Fibroblast of skin of back (primary cell): ENCODE measurements at places on chromosomes 3 and 15.
A peak's percentile ranks its signal among the peaks of the same experiment; 100 is the strongest.

DNA sequence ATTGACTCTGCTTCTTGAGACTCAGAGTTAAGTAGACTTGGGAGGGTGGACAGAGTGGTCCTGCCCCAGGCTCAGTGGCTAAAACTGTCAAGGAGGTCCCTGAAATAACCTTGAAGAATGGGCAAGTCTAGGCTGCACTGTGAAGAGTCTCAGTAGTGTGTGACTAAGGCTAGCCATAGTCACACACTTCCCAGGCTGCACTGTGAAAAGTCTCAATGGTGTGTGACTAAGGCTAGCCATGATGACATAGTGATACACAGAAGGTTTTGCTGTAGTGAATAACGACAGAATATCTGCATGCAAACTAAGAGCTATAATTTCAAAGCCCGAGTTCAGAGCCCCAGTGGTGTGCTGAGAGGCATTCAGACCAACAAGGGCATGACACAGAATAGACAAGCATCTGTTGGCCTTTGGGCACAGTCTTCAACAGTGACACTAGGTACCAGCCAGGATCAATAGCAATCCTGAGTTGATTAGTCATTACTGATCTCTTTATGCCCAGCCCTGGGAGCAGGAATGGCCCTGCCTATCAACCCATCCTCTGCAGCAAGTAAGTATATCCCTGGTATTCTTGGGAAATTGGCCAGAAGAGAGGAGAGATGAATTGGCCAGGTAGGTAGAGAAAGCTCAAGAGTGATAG, 72.4 kb upstream of the BBX start:
- DNase-seq, result peak; percentile 18

DNA sequence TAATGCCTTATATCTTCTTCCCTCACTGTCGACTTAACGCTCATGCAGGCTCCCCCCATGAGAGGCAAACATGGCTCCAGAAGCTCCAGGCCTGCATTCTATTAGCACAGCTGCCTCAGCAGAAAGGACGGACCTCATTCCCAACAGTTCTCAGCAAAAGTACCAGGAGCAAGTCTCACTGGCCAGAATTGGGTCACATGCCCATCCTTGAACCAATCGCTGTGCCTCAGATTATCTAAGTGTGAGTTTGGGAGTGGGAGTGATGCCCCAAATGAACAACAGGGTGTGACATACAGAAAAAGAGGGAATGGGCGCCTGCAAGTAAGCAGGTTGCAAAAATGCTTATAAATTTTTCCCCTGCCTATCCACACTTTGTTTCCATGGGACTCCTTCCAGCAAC, 4.3 kb upstream of the RAD18 start:
- no peak for DNase-seq

GRCh38 chr15:79156704-79157375, 66.3 kb upstream of the RASGRF1 start:
- no peak for DNase-seq

GRCh38 chr15:69510556-69510955, 57.9 kb downstream of the RPLP1 start:
- DNase-seq, result no peak

GRCh38 chr15:40762919-40763800, 708 bp upstream of the GCHFR start:
- DNase-seq, result peak; percentile 78

DNA sequence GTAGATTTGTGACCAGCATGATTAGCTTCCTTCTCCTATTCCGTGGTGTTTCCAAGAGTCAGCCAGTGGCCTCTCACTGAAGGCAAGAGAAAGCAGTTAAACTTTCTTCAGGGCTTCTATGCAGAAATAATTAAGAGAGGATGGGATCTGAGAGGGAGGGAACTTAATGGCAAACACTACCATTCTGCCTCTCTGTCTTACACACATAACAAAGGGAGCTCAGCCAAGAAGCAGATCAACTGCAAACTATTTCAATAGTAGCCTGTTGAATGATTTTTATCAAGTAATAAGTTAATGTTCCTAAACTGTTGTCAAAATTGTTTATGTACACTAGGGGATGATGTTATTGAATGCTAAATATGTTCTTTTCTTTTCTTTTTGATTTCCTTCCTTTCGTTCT, 11.8 kb downstream of the OXSR1 start:
- DNase-seq, result no peak

- peak; percentile 43 for DNase-seq
Measured at GRCh38 chr15:48794697-48795134, 16.2 kb downstream of the CEP152 start.

DNA sequence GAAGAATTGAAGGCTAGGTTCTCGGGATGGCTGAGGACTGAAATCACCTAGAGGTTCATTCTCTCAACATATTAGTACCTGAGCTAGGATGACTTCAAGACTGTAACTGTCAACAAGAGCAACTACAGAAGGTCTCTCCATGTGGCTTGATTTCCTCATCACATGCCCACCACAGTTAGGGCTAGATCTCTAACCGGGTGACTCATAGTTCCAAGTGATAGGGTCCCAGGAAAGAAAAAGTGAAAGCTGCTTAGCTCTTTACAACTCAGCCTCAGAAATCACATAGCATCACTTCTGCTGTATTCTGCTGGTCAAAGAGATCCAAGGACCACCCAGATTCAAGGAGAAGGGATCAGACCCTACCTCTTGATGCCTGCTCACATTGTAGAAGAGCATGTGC, 165.4 kb upstream of the AGTR1 start:
- no peak for DNase-seq

GRCh38 chr15:78075490-78076230, 1.9 kb downstream of the TBC1D2B start:
- DNase-seq, result peak; percentile 97

DNA sequence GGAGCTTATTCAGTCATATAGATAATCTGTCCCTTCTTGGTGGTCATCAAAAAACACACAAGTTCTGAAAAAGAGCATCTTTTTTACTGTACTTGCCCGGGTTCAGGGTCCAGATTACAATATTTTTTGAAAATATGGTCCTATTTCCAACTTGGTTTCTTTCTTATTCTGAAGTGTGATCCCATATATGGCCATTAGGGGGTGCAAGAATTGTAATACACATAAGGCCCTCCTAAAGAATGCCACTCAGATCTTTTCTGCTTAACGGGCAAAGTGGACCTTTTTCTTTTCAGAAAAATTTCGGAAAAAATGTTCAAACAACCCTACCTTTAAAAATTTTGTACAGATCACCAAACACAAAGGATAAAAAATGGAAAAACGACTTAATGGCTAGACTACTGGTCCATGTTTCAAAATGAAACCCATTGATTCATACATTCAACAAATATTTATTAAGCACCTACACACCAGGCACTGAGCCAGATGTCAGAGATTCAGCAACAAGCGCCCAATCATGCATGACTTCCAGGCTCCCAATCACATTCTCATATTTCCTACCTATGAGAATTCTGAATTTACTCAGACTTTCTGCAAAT, 102.0 kb upstream of the MYRIP start:
- DNase-seq, result peak; percentile 42

DNA sequence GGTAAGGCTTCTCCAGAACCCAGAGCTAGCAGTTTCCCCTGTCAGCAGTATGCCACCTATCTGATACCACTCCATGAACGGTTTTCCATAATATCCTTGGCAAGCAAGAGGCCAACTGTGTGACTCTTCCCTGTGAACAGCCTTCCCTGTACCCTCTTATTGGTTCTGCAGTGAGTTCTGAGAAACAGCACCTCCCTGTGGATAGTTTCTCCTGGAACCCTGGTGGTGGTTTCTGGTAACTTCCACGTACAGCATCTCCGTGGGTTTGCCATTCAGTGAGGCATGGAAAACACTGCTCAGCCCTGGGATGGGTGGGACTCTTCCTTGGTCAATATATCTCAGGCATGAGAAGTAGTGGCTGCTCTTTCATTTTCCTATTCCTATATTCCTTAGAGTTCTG, 19.4 kb upstream of the SERPINI2 start:
- no peak for DNase-seq

DNA sequence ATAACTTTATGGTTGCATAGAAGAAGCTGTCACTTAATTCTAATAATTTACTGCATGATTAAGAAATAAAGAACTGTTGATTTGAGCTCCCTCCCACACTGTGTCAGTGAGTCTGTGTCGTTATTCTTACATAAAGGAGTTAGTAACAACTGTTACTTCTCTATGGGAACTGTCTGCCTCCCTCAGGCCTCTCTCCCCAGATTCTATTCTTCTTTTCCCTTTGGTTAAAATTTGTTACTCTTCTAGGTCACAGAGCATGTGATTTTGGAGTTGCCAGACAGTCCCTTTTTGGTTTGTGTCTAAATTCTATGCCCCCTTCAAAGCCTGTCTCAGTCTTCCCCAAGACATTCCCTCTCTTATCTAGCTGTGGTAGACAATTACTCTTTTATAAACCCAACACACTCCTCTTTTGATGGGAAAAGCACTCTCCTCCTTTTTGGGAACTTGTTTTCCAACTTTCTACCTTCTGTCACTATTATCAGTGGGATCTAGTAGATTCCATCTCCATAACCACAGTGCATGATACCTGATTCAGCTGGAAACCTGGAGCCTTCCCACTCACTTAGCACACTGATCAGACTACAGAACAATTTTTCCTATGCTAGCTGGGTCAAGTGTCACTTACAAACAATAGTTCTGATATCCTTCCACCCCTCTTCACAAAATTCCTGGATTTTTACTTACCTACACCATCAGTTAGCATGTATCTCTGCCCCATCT, 422.1 kb upstream of the TGFBR2 start:
- no peak for DNase-seq

GRCh38 chr3:128597900-128598299, 52.7 kb downstream of the RPN1 start:
- DNase-seq, result peak; percentile 57

DNA sequence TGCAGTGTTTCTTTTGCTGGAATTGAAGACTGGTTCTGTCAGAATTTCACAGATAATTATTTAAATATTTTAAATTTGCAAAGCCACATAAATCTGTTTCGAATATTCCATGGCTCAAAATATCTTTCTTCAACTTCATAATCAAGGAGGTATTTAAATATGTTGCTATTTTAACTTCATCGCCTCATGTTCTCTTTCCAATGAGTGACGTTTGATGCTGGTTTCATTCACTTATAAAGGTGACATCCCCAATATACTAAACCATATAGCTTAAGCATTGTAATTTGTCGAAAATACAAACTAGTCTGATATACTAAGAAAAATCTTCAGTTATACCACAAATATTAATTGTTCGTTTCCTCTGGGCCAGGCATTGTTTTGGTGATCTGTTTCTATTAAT, 22.5 kb downstream of the MBNL1 start:
- DNase-seq, result no peak

DNA sequence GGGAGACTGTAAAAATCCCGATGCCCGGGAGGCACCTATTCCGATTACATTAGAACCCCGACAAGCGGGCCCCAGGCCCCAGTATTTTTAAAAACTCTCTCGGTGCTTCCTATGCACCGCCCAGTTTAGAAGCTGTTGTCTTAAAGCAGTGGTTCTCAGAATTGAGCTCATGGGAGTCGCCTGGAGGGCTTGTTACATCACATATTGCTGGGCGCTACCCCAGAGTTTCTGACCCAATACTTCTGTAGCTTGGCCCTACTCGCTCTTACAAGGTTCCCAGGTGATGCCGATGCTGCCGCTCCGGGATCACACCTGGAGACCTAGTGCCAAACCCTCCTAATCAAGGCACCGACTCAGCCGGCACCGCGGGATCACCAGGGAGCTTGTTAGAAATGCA, 35.2 kb downstream of the CPN2 start:
- peak; percentile 17 for DNase-seq

- DNase-seq, result peak; percentile 6
Measured at GRCh38 chr3:54176106-54176505, 53.8 kb downstream of the CACNA2D3 start.

- DNase-seq, result no peak
Measured at GRCh38 chr3:50539356-50540286, 27.9 kb downstream of the C3orf18 start.

GRCh38 chr15:70541511-70541910, 221.8 kb downstream of the UACA start:
- no peak for DNase-seq

DNA sequence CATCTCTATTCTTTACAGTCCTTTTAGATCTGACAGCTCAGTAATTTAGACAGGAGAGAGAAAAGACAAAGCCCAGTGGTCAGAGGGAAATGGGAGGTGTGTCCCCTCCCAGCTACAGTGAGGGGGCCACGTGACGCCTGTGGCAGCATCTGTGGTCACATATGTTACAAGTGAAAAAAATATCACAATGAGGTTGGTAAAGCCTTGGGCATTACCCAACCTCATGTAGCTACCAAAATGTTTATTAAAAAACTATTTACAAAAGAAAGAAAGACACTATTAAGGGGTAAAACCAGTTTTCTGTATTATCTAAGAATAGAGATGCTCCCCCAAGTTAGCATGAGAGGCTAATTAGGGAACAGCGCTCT, 42.9 kb upstream of the PLCL2 start:
- no peak for DNase-seq

DNA sequence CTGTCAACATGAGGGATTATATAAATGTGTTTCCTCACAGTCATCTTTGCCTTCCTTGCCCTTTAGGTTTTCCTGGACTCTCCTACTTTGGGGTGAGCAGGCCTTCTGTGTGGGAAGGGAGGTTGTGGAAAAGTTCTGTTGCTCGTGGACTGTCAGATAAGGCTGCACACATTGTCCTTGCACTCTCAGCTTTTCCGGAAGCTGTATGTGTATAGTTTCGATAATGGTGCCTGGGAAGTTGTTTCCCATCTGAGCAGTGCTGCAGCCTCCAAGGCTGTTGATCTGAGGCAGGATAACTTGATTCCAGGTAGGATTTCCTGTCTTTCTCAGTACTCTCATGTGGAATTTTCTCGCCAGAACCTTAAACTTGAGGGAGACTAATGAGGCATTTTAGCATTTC, 297.8 kb upstream of the AZI2 start:
- DNase-seq, result no peak

DNA sequence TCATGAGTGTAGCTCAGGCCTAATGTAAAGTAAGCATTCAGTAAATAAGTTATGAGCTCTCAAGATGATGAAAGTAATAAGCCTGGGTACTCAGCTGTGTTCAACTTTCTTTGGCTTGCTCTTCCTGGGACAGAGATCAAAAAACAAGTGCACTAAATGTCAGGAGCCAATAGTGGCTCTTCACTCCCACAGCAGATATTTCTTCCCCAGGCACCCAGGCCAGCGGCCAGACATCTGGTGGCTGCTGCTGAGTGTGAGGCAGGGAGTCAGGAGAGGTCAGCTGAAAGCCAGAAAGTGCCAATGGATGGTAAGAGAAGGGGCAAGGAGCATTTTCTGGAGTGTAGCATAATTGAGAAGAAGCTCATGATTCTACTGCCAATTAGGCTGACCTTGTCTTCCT, 18.2 kb upstream of the ITGA11 start:
- no peak for DNase-seq

DNA sequence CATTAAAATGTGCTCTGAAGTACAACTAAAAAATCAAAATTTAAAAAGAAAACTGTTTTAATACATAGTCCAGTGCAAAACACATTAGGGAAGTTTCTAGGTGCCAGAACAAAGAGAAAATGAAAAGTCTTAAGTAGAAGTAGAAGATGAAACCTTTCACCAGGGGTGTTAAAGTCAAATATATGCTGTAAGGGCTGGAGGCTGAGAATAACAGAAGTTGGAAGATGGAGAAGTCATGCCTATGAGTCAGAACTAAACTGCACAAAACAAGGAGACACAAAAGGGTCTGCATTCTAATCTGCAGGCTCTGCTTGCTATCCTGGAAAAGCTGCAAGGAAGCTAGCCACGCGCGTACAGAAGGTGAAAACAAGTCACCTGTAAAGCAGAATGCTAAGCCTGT, 48.7 kb upstream of the CPB1 start:
- DNase-seq, result no peak
